ENCODE measurements at places on chromosomes 7 and 10.

- H3K27ac ChIP-seq = peak overlapping the region; percentile 99
- no peaks in the 10 kb centered on the region for H3K27me3 ChIP-seq
- peak overlapping the region; percentile 35 for H3K4me3 ChIP-seq
- H3K36me3 ChIP-seq = no peaks in the 10 kb centered on the region
- peaks cover 97% of the 10 kb centered on the region for H3K4me1 ChIP-seq
- peak; percentile 49 for DNase-seq
These were observed 6.1 kb downstream of the CHST3 start for GRCh38 chr10:71970331-71970730.

- no peaks in the 10 kb centered on the region for H3K36me3 ChIP-seq
- H3K27ac ChIP-seq = no peak overlapping the region
- no peaks in the 10 kb centered on the region for H3K4me1 ChIP-seq
- no peaks in the 10 kb centered on the region for H3K27me3 ChIP-seq
- no peak overlapping the region for H3K4me3 ChIP-seq
- DNase-seq = no peak
These were observed 351.9 kb upstream of the CELF2 start for GRCh38 chr10:10665750-10666149.

DNA sequence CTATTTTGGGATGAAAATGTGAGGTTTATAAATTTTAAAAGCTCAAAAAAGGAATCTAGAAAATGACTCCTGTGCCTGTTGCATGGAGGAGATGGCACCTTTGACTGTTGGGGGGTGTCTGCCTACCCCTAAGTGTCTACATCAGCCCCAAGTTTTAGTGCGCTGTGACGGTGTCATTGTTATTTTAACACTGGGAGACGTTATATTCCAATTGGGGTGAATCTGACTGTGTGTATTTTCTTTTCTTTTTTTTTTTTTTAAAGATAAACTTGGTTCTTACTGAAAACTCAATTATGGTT lies 517 bp downstream of the SRGN start:
- no peak for DNase-seq
- peak overlapping the region; percentile 90 for H3K27ac ChIP-seq
- no peaks in the 10 kb centered on the region for H3K36me3 ChIP-seq
- H3K4me1 ChIP-seq = peaks cover 5% of the 10 kb centered on the region
- H3K27me3 ChIP-seq = no peaks in the 10 kb centered on the region
- peak overlapping the region; percentile 48 for H3K4me3 ChIP-seq

- no peaks in the 10 kb centered on the region for H3K27me3 ChIP-seq
- no peak overlapping the region for H3K4me3 ChIP-seq
- DNase-seq = no peak
These were observed 29.8 kb downstream of the PNLIPRP3 start for GRCh38 chr10:116457488-116457887.

DNA sequence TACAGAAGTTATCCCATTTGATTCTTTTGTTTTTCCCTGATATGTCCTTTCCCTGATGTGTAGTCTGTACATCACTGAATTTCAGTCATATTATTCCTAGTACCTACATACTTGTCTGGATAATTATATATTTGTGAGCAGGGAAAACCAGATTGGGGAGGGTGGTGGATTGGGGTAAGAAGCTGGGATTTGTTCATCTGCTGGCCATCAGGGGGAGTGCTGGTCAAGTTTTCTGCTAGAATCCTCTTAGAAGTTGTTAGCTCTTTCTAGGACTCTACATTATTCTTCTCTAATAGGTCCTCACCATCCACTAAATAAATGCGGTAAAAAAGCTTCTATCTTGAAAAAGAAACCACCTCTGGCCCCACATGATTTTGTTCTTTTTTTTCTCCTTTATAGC lies 232.7 kb upstream of the TAC1 start:
- H3K36me3 ChIP-seq = no peaks in the 10 kb centered on the region
- no peaks in the 10 kb centered on the region for H3K27me3 ChIP-seq
- no peak overlapping the region for H3K4me3 ChIP-seq
- no peaks in the 10 kb centered on the region for H3K4me1 ChIP-seq
- H3K27ac ChIP-seq = no peak overlapping the region

DNA sequence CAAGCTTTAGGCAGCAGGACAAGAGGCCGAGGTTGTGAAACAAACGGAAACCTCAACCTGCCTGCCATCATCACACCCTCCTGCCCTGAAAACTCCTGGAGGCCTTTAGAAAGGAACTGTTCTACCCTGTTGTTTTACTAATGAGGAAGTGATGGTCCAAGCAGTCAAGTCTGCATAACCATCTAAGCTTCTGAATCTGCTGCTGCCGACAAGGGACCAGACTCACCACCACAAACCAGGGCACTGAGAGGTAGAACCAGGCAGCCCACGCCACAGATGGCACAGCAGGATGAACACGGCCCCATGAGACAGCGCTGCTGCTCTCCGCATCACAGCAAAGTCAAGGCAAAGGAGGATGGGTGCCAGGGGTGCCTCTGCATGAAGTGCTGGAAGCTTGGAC lies 209.4 kb downstream of the CELF2 start:
- H3K27ac ChIP-seq = no peak overlapping the region
- H3K36me3 ChIP-seq = peaks cover 37% of the 10 kb centered on the region
- no peaks in the 10 kb centered on the region for H3K4me1 ChIP-seq

DNA sequence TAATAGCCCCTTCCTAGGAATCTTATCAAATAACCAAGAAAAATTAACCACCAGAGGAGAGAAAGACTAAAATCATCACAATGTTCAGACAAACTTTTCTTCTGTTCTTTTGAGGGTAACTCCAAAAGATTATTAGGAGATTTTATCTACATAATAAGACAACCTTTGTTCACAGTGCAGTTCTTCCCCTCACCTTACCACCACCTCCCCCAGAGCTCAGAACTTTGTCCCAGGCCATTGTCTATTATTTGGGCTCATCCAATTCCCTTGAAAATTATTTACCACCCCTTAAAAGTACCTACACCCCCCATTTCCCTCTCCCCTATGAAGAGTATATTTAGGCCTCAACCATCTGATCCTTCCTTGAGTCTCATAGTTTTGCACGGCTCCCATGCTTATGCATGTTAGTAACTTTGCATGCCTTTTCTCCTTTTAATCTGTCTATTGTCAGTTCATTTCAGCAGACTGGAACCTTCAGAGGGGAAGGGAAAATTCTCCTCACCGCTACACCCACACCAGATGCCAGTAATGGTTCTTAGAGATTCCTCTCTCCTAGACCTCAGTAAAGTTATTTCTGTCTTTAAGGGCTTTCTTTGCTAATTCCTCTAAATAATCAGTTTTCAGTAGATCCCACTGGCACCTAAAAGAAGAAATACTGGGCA lies 234.9 kb downstream of the SKIDA1 start:
- H3K4me3 ChIP-seq = no peak overlapping the region
- H3K27me3 ChIP-seq = no peaks in the 10 kb centered on the region
- no peaks in the 10 kb centered on the region for H3K36me3 ChIP-seq
- H3K27ac ChIP-seq = peak overlapping the region; percentile 69
- peaks cover 36% of the 10 kb centered on the region for H3K4me1 ChIP-seq
- DNase-seq = no peak

DNA sequence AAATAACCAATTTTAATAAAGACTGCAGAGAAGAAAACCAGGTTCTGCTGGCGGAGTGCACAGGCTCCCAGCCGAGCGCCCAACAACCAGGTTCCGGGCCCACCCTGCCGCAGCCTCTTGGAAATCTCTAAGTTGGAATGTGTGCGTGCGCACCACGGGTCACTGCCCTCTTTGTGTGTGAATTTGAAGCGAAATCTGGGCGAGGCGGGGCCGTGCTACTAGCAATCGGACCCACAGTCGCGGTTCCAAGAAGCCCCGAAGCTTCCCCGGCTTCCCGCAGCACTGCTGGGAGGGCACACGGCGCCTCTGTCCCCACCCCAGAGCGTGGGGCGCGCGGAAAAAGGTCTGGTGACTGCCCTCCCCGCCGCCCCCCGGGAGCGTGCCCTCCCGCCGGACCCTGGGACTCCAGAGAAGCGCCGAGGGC lies 666 bp upstream of the MAP3K8 start:
- peak overlapping the region; percentile 98 for H3K27ac ChIP-seq
- no peaks in the 10 kb centered on the region for H3K36me3 ChIP-seq
- DNase-seq = peak; percentile 84
- no peaks in the 10 kb centered on the region for H3K27me3 ChIP-seq
- H3K4me1 ChIP-seq = no peaks in the 10 kb centered on the region
- peak overlapping the region; percentile 81 for H3K4me3 ChIP-seq
